ENCODE measurements at places on chromosomes 11 and 22.
A peak's percentile ranks its signal among the peaks of the same experiment; 100 is the strongest.

DNA sequence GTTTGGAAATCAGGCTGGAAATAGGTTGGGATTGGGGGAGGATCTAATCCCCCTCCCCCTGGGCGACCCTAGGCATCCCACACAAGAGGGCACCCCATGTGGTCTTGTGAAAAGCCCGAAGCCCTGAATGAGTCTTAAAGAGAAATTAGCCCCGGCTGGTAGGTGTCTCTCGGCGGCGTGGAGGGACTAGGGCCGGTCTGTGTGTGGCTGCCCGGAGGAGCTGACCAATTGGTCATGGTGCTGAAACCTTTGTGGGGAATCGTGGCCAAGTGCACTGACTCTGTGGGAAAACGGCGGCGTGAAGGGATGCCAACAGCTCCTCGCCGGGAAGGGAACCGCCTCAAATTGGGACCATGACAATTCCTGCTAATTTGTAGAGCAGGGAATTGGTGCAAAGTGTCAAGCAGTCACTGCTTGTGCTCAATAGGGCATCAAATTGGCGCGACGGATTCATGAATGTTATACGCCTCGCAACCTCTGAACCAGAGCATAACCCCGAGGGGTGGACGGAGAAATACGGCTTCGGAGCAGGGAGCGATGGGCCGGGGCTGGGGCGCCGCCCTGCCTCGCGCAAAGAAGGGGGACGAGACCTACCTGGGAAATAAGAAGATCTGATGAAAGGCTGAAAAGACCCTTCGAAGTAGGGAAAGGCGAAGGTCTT, 1.5 kb downstream of the DBX1 start:
- DNase-seq: no peak

DNA sequence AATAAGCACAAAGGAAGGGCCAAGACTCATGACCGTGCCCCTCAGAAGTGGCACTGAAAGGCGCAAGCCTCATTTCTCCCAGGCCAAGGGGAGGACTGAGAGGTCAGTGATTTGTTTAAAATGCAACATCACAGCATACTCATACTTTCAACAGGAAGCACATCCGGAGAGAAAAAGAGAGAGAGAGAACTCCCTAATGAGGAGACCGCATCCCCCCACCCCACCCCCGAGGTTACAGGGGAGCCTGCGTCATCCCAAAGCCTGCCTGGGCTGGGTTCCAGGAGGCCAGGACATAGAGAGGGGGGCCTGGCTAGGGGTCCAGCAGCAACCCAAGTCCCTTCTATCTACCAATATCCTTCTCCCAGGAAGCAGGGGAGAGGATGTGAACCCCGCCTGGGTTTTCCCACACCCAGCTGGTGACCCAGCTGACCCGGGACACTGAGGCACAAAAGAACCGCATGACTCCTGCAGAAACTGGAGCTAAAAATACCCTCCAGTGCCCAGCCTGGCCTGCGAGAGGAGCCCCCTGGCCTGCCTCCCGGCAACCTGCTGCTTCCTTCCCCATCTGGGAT, 3.8 kb downstream of the CSNK1E start:
- peak; percentile 34 for DNase-seq

DNA sequence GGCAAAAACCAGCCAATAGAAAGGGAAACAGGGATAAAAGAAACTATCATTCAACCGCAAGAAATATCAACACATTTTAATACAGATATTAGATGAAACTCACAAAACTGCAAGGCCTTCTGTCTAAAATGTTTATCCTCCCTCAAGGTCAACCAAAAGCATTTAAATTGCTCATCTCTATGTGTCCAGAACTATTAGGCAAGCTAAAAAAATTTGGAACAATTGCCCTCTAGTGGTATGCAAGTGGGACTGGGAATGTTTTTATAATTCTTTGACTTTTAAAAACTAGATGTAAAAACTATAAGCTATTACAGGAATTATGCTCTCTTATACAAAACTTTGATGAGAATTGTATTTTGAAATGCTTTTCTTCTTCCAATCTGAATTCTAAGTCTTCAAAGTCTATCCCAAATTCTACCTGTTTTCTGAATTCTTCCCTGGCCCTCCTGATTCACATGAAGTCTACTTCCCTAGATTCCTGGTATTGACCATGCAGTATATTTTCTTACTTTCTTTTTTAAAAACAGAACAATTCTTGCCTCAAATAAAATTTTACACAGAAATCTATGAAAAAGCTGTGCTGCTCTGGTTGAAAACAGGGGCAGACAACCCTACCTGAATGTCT, 4.9 kb downstream of the CWC15 start:
- DNase-seq: no peak

- DNase-seq: no peak
These were observed 80.3 kb downstream of the ETS1 start for GRCh38 chr11:128506999-128507611.

All from stimulated activated naive CD4-positive, alpha-beta T cell (primary cell).